Cardiac fibroblast (primary cell): ENCODE measurements at places on chromosomes 6 and 20.

GRCh38 chr6:37479266-37479854, 20.3 kb downstream of the CCDC167 start:
- DNase-seq = no peak

GRCh38 chr6:72580281-72580940, 41.5 kb upstream of the KCNQ5 start:
- peak; percentile 93 for DNase-seq

DNA sequence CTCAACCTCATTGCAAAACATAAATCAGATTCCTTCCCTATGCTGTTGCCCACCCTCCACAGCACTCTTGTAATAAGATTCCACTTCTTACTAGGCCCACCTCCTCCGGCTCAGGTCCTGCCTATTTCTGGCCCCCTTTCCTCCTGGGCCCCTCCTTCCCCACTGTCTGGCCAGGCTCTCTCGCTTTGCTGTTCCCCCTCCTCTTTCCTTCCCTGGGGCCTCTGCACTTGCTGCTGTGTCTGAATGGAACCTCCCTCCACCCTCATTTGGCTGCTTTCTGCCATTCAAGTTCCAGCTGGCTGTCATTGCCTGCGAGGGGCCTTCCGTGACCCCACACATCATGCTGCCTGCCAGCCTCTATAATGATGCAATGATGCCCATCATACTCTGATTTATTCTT, 38.9 kb downstream of the ARHGAP40 start:
- DNase-seq = no peak

- DNase-seq = peak; percentile 54
These were observed 2.6 kb upstream of the ZBP1 start for GRCh38 chr20:57622579-57623381.

DNA sequence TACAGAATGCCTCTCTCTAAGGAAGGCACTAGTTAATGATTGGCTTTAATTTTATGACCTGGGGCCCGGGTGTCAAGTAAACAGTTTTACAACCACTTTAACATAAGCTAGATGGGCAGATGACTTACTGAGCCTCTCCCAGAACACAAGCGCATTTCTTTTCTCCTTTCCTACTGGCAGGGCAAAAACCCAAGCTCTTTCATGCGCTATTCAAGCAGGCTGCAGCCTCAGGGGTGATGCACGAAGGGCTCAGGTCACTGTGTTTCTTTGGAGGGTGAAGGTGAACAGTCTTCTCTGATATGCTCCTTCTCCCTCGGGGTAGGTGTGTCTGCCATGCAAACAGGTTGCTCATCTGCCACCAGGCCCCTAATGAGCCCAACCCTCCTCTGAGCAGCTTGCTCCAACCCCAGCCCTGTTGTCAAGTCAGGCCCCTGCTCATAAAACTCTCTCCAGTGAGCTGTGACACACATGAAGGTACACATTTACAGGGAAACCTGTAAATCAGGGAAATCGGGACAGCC, 73.5 kb upstream of the CDH4 start:
- no peak for DNase-seq

GRCh38 chr6:26359765-26360164, 5.2 kb upstream of the BTN3A2 start:
- no peak for DNase-seq

- no peak for DNase-seq
These were observed 101.1 kb downstream of the CDK19 start for GRCh38 chr6:110714143-110714542.

DNA sequence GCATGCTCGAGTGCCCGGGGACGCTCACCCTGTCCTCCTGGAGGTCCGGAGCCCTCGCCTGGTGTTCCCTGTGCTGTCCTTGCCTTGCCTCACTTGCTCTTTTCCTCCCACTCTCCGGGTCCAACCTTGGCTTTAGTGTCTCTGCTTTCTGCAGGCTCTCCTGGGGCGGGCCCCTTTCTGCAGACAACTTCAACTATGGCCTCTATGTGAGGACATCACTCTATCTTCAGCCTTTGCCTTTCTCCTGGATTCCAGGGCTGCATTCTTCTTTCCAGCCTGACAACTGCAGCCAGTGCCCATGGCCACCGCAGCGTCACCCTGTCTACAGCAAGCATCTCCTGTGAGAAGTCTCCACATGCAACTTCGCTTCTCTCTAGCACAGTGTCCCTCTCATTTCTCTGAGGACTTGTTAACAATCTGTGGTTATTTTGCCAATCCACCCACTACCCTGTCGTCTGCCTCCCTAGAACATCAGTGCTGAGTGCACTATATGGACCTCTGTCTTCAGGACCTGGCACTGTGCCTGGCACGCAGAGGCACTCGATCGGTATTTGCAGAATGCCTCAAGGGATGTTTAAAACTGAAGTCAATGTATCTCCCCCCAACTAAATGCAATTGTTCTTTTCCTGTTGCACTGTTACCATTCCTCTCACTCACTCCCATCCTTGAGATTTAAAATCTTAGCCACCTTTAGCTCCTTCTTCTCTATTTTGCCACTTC, 35.9 kb downstream of the FOXC1 start:
- no peak for DNase-seq

DNA sequence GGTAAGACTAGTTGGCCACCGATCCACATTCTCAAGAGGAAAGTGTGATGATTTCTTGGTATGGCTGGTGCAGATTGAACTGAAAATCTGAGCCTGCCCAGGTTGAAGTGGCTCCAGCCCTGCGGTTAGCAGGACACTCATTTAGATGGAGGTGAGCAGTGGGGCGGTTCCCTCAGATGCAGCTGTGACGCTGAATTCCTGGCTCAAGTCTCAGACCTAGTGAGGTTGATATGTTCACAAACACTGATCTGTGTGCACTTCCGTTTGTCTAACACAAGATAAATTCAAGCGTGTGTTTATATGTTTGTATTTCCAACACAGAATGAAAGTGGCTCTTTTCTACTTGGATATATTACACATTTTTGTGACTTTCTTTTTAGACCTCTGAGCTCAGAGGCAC, 83.4 kb upstream of the FRMD1 start:
- no peak for DNase-seq

- DNase-seq = peak; percentile 38
These were observed 2.8 kb downstream of the KCNQ5 start for GRCh38 chr6:72624557-72625160.

DNA sequence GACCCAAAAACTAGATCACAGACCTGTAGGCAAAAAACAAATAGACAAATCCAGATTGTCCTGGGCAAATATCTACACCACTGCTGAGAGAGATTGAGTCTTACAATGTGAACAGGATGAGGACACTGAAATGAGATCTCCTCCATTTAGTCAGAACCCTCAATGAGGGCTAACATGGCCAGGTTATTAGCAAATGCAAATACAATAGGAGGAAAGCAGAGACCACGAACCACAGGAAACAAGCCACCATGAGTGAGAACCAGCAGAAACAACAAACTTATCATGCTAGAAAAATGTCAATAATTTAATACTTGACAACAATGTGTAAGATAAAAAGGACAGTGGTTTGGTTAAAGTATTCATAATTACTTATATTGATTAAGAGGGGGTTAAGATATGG, 162.8 kb downstream of the SYNE1 start:
- DNase-seq = no peak

DNA sequence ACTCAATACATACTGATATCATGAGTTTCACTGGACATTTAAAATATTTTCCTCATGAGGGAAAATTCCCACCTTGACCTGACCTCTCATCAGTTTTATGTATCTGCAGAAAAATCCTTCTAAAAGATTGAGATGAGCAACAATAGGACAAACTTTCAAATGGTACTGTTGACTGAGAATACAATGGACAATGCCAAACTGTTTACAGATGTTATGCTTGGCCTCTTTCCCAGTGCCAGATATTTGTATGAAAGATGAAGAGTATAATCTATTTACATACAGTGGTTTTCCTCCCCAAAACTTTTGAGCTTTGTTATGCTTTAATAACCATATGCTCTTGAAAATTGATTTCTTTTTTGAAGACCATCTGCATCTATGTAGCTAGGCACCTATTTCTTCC, 245.1 kb upstream of the RSPO3 start:
- peak; percentile 55 for DNase-seq

GRCh38 chr20:50338479-50339391, 148.1 kb downstream of the CEBPB start:
- DNase-seq = peak; percentile 31

DNA sequence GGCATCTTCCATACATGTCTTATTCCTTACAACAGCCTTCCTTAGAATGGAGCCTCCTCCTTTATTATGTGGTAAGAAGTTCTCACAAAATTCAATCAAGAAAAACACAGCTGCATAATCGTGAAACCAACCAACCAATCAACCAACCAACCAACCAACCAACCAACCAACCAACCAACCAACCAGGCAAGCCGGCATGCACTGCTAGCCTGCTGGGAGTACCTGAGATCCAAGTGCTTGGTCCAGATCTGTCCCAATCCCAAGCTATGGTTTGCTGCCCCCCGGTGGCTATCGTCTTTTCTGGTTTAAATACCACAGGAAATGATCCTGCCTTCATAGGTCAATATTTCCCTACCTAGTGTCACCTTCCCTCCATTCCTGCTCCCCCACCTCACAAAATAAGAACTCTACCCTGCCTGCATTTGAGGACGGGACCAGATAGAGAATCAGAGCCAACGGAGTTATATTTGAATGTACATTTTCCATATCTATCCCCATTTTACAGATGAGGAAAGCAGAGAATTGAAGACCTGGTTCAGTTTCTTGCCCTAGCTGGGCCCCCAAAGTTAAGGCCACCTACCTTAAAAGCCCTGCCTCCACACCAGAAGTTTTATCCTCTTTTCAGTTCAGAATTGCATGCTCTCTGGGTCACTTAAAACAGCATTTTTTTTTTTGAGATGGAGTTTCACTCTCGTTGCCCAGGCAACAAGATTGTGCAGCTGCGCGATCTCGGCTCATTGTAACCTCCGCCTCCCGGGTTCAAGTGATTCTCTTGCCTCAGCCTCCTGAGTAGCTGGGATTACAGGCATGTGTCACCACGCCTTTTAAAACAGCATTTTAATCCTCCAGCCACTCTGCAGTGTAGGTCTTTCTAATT, 27.1 kb downstream of the RAB44 start:
- peak; percentile 80 for DNase-seq

GRCh38 chr6:2435323-2435722, 189.9 kb upstream of the GMDS start:
- no peak for DNase-seq

DNA sequence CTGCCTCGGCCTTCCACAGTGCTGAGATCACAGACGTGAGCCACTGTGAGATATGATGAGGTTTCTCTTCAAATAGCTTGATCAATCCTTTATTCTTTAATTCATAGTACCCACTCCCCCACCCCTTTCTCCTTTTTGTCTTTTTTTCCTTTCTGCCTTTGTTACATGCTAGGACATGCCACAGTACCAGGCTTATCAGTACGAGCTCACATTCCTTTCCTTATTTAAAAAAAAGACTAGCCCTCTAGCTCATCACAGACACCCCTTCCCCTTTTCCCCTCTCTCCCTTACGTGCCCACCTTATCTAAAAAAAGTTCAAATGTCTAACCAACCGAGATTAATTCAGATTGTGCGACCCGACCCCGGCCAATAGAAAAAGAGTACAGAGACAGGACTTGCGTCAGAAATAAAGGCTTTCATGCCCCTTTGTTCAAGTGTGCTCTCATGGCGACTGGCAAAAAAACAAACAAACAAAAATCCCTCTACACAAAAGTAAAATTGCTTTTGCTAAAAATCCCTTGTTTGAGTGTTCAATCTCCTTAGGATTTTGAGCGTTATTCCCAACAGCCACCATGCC, 49.2 kb downstream of the MRAP2 start:
- DNase-seq = peak; percentile 35

DNA sequence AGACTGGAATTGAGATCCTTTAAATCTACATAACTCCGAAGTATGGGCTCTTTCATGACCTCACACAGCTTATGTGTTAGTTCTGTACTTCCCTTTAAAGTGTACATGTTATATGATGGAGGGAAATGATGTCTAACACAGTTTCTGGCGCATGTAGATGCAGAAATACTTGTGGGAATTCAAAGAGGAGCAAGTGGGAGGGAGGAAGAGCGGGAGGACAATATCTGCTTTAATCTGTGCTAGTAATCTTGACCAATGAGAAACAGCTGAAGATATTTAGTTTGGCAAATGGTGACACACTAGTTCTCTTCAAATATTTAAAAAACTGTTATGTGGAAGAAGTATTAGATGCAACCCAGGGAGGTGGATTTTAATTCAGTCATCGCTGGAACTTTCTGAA, 62.9 kb upstream of the PLEKHG1 start:
- DNase-seq = no peak

- DNase-seq = no peak
These were observed 186.1 kb downstream of the BMP2 start for GRCh38 chr20:6953611-6954010.

DNA sequence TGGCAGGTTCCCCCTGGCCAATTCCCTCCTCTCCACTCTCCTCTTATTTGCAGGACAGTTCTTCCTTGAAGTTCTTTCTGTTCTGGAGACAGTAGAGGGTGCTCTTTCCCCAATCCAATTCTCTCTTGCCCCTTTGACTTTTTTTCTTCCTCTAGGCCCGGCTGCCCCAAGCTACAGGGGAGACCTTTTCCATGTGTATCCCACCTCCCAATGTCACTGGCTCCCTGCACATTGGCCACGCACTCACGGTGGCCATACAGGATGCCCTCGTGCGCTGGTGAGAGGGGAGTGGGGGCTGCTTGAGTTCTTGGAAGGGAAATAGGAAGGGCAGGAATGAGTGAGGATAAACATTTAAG, 1.5 kb downstream of the VARS2 start:
- peak; percentile 83 for DNase-seq

- DNase-seq = no peak
These were observed 58.7 kb upstream of the SULF2 start for GRCh38 chr20:47843886-47844567.

DNA sequence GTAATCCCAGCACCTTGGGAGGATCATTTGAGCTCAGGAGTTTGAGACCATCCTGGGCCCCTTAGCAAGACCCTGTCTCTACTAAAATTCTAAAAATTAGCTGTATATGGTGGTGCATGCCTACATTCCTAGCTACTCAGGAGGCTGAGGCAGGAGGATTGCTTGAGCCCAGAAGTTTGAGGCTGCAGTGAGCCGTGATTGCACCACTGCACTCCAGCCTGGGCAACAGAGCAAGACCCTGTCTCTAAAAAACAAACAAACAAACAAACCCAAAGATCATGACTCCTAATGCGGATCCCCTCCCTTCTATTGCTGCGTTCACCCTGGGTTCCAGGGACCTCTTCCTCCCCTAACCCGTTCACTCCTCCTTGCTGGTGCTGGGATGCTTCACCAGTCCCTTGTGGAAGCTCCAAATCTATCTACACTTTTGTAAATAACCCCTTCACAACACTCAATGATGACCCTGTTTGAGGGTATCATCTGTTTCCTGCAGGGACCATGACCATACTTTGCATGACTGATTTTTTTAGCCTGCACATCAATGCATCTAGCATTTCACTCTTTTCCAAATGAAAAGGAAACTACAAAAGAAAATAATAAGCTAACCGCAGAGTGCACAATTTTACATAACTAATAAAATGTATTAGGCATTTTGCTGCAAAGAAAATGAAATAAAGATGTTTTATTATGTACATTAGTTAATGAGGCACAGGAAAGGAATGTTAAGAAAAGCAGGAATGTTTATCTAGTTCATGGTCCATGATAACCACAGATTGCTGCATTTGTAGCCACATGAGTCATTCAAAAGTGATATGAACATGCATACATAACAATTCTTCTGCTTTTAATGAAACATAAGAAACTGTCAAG, 30.5 kb upstream of the IPCEF1 start:
- DNase-seq = peak; percentile 88

GRCh38 chr6:157989541-157990289, 8.1 kb downstream of the SYNJ2 start:
- peak; percentile 53 for DNase-seq
